T1000 (cell line): ENCODE measurements at places on chromosomes 4 and X.

GRCh38 chr4:88033309-88033708 is 25.9 kb downstream of the PKD2 start:
- DNase-seq: peak; percentile 18

DNA sequence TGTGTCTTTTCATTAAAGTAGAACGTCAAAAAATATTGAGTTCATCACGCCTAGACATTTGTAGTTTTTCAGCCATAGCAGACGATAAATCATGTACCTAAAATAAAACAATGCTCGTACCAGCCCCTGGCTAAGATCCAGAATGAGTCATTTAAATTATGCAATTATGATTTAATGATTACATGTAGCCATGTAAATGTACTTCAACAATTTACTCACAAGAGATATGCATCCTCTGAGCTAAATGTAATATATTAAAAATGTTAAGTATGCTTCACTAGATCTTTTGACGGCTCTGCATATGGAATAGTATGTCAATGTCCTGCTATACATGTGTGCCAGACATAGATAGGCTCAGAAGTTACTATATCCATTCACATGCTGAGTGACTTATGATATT is 1077.8 kb downstream of the ARAP2 start:
- DNase-seq: no peak

GRCh38 chr4:102862016-102862415 is 6.8 kb upstream of the CISD2 start:
- DNase-seq: no peak

GRCh38 chrX:72245461-72246089 is 6.7 kb upstream of the ERCC6L start:
- peak; percentile 20 for DNase-seq

- no peak for DNase-seq
These were observed 18.8 kb downstream of the SLC7A11 start for GRCh38 chr4:138223231-138223910.

DNA sequence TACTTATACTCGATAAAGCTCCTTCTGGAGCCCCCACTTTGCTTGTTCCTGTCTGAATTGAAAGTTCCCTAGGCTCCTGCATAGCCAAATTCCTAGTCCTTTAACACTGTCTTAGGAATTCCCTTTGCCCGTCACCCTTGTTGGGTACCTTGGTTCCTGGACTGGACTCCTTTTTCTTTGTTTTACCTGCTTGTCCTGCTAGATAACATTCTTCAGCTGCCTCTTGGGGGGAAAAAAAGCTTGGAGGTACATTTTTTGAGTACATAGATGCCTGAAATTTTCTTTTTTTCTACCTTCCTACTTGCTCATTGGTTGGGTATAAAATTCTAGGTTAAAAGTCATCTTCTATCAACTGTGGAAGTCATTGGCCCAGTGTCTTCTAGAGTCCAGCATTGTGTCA is 154.8 kb upstream of the RAPGEF2 start:
- DNase-seq: no peak
